GM23338 (cell line): ENCODE measurements at places on chromosomes 6 and 20. TPM values are rescaled to one million over a fixed set of nuclear protein-coding genes. Genes with fewer than 3 reads are reported as not detected.
A peak's percentile ranks its signal among the peaks of the same experiment; 100 is the strongest.

DNA sequence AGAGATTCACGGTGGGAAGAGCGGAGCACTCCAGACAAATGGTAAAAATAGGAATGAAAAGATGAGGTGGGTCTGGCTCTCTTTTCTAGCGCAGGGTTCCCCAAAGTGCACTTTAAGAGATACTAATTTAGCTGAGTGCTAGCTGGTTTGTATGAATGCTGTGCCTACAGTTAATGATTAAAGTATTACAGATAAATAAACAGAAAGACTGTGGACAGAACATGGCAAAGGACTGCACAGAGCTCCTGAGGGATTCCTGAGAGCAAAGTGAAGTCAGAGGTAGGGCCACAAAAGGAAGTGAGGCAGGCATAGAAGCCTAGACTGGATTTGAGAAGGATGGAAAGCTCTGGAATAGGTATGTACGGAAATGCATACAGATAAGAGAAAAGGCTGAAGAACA lies 114.5 kb downstream of the INSM1 start:
- no peak for DNase-seq

Gene UCKL1
- total RNA-seq: 46.5 and 56.8 TPM in 2 replicates

DNA sequence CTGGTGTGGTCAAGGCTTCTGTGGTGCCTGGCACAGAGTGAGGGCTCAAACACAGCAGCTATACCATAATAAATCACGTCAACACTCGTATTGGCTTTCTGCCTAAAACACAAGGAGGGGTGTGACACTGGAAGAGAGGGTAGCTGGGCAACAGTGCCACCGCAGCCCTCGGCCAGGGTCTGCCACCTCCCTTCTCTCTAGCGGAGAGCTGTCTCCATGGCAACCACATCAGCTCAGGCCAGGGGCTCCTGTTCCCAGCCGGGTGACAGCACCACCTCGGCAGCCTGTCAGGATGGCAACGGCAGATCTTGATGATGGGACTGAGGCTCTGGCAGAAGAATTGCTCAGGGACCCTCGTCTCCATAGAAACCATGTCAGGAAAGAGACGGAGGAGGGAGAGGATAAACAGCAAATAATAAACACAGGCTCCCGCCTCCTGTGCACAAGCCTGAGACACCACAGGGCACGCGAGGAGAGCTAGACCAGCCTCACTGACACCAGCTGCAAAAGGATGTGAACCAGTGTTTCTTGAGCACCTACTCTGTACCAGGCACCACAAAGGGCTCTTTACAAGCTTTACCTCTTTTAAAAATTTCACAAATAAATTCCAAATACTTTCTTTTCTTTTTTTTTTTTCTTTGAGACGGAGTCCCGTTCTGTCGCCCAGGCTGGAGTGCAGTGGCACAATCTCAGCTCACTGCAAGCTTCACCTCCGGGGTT lies 50.4 kb upstream of the TLDC2 start:
- peak; percentile 35 for DNase-seq

DNA sequence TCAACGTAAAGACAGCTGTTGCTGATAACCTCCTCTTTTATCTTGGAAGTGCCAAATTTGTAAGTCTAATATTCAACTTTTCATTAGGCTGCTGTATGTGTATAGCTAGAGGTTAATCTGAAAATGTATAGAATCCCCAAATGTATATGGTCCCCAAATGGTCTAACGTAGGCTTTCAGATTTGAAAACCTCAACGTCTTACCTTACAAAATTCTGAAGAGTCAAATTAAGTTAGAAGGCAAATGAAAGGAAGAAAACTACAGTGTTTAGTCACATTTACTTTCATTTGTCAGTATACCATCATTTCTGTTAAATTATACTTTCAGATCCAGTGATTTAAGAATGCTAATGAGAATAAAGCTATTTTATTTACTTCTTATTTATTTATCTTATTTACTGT lies 256.9 kb downstream of the ARHGAP18 start:
- DNase-seq: no peak
